ENCODE measurements at places on chromosomes 1 and 21. TPM values are rescaled to one million over a fixed set of nuclear protein-coding genes. Genes with fewer than 3 reads are reported as not detected.

The LRRIQ3 gene
- 0.21 TPM for total RNA-seq

GRCh38 chr1:154616659-154617345 lies 8.8 kb upstream of the ADAR start:
- H3K27me3 ChIP-seq, result no peaks in the 10 kb centered on the region
- no peaks in the 10 kb centered on the region for H3K36me3 ChIP-seq
- no peak for DNase-seq
- H3K4me1 ChIP-seq, result no peaks in the 10 kb centered on the region
- H3K27ac ChIP-seq, result no peak overlapping the region
- no peak overlapping the region for H3K4me3 ChIP-seq

- H3K4me1 ChIP-seq, result peaks cover 19% of the 10 kb centered on the region
- H3K4me3 ChIP-seq, result no peak overlapping the region
- no peaks in the 10 kb centered on the region for H3K27me3 ChIP-seq
- no peak for DNase-seq
- H3K27ac ChIP-seq, result no peak overlapping the region
Observed at GRCh38 chr1:165365341-165365740, 8.8 kb upstream of the LMX1A start.

GRCh38 chr1:83901547-83902155 lies 97.3 kb downstream of the TTLL7 start:
- no peak for DNase-seq
- no peaks in the 10 kb centered on the region for H3K27me3 ChIP-seq
- H3K4me3 ChIP-seq, result no peak overlapping the region
- no peak overlapping the region for H3K27ac ChIP-seq

DNA sequence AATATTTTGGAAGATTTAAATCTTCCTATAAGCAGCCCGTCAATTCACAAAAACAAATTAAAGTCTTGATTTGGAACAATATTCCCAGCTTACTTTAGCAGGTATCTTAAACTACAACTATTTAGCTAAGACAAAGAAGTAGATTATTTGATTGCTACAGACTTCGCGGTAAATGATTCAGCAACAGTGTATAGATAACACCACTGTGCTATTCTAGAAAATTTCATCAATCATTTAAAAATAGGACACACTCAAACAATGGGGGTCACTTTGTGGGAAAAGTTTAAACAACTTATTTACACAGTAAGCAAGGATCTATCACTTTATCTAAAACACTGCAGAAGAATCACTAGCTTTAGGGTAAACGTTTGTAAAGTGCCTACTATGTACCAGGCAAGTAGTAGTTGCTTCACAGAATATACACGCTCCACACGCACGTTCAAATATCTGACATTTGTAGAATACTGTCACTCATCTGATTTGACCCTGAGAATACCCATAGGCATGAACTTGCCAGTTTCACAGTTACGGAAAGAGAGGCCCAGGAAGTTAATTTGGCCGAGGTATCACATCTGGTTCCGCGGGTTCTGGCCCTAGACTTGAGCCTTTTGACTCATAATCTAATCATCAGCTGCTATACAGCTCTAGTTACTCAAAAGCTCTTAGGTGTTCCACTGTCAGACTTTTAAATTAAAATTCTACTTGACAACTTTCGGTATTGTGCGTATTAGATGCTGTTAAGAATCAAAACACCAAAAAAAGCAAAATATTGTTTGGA lies 876 bp downstream of the DENND2C start:
- H3K36me3 ChIP-seq, result no peaks in the 10 kb centered on the region
- DNase-seq, result no peak
- no peaks in the 10 kb centered on the region for H3K27me3 ChIP-seq
- H3K4me3 ChIP-seq, result peak overlapping the region; percentile 51
- peak overlapping the region; percentile 38 for H3K27ac ChIP-seq

DNA sequence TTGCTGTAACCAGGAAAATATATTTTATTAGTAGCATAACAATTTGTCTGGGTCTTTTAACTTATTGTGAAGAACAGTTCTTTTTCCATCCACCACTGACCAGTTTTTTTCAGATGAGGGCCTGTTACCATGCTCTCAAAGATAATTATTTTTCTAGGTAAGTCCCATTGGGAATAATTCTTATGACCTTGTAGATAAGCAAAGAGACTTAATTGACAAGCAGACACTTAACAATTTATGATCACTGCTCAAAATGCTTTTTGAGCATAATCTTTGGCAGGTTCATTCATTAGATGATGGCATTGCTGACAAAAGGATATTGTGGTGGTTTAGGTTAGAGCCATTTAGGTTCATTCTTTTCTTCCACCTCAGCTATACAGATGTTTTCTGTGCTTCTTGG lies 6.6 kb downstream of the SNX27 start:
- H3K36me3 ChIP-seq, result no peaks in the 10 kb centered on the region
- no peaks in the 10 kb centered on the region for H3K27me3 ChIP-seq
- H3K4me3 ChIP-seq, result no peak overlapping the region
- no peak overlapping the region for H3K27ac ChIP-seq
- no peak for DNase-seq
- H3K4me1 ChIP-seq, result peaks cover 83% of the 10 kb centered on the region

- H3K27me3 ChIP-seq, result no peaks in the 10 kb centered on the region
- no peak overlapping the region for H3K27ac ChIP-seq
- no peak for DNase-seq
- H3K36me3 ChIP-seq, result no peaks in the 10 kb centered on the region
- H3K4me3 ChIP-seq, result no peak overlapping the region
Observed at GRCh38 chr1:195376190-195376589, 1232.0 kb downstream of the KCNT2 start.

GRCh38 chr1:195195423-195196057 lies 1412.7 kb downstream of the KCNT2 start:
- no peak overlapping the region for H3K4me3 ChIP-seq
- no peaks in the 10 kb centered on the region for H3K4me1 ChIP-seq
- no peak for DNase-seq

DNA sequence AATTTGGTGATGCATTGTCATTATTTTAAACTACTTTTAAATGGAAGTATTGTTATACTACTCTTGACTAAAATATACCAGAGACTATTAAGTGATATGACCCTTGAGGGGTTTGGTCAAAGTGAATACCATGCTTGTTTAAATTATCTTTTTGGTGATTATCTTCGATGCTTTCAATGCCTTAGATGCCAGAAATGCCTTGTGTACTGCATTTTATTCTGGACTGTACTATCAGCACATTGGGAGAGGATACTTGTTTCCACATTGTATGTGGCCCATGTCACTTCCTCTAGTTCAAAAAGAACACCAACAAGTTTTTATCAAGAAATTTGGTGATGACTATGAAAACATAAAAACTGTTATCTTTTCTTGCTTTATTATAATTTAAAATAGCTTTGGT lies 16.3 kb downstream of the MAP3K7CL start:
- H3K27me3 ChIP-seq, result no peaks in the 10 kb centered on the region
- no peak overlapping the region for H3K4me3 ChIP-seq
- no peak for DNase-seq
- no peaks in the 10 kb centered on the region for H3K4me1 ChIP-seq
- no peaks in the 10 kb centered on the region for H3K36me3 ChIP-seq
